ENCODE measurements at places on chromosomes 11 and 22.

DNA sequence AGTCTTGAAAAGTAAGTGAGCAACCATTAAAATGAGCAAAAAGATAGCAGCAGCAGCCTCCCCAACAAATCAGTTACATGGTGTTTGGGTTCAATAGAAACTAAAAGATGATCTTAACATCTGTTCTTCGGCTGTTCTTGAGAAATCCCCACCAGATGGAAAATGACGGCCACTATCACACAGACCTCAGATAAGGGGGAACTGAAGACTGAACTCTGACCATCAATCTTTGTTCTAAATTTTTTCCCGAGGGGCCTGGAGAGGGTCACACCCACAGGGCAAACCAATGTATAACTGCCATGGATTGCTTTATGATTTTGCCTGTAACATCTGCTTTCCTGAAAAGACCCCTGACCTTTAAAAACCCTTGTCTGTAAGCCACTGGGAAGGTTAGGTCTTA lies 624.8 kb upstream of the KIRREL3 start:
- DNase-seq, result no peak

GRCh38 chr11:17514476-17514875 lies 29.7 kb downstream of the USH1C start:
- no peak for DNase-seq

GRCh38 chr11:95248666-95249467 lies 17.9 kb upstream of the SESN3 start:
- no peak for DNase-seq

- no peak for DNase-seq
These were observed 10.9 kb downstream of the GAS2 start for GRCh38 chr11:22677153-22677903.

DNA sequence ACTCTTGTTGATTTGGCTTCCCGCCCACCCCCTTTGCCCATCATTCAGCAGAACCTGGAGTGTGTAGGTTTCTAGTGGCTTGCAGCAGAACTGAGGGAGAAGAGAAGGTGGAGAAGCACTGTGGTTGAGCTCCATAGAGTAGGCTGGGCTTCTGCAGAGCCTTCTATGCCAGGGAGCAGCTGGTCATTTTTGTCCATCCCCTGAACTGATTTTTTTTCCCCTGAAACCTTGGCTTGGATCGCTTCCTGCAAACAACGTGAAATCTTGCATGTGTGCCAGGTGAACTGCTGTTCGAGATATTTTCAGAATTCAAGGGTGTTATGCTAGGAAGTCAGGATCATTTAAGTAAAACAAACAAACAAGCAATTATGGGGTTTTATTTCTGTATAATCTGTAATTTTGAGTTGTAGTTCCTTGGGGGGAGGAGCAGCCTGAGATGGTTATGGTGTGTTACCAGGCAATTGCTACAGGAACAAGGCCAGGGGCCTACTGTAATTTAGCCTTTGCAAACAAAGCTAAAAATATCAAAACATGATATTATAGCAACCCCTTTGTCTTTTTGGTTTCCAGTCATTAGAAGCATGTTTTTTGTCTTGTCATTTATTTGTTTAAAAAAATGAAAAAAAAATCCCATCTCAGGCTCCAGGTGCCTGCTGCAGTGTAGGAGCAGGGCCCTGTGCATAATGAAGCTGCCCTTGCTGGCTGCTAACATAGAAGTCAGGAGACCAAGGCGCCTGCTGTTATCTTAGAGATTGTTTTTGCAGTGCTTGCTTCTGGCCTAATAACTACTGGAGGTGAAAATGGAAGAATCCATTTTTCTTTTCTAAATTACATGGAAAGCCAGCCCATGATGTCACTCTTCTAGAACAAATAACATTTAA lies 152.4 kb upstream of the TTC12 start:
- DNase-seq, result no peak

DNA sequence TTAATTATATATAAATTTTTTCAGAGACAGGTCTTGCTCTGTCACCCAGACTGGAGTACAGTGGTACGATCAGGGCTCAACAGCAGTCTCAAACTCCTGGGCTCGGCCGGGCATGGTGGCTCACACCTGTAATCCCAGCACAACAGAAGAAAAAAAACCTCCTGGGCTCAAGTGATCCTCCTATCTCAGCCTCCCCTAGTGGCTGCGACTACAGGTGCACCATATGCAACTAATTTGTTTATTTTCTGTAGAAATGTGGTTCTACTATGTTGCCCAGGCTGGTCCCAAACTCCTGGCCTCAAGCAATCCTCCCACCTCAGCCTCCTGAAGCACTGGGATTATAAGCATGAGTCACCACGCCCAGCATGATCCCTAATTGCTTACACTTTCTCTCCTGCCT lies 56.1 kb upstream of the SLC35C1 start:
- no peak for DNase-seq

DNA sequence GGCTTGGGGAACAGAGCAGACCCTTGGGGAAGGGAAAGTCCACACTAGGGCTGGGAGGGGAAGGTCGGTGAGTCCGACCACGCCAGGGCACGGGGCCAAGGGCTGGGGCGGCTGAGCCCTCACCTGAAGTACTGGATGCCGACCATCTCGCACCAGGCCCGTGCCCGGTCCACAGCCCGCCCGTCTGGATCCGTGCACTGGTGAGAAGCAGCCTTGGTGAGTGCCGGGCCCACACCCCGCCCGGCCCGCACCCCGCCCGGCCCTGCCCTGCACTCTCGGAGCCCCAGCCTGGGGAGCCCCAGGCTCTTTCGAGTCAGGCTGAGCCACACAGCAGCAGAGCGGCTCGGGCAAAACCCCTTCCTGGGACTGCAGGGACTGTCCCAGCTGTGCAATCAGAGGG lies 1.9 kb upstream of the BAIAP2L2 start:
- no peak for DNase-seq

- no peak for DNase-seq
These were observed 86.3 kb upstream of the BLID start for GRCh38 chr11:122202161-122202950.

DNA sequence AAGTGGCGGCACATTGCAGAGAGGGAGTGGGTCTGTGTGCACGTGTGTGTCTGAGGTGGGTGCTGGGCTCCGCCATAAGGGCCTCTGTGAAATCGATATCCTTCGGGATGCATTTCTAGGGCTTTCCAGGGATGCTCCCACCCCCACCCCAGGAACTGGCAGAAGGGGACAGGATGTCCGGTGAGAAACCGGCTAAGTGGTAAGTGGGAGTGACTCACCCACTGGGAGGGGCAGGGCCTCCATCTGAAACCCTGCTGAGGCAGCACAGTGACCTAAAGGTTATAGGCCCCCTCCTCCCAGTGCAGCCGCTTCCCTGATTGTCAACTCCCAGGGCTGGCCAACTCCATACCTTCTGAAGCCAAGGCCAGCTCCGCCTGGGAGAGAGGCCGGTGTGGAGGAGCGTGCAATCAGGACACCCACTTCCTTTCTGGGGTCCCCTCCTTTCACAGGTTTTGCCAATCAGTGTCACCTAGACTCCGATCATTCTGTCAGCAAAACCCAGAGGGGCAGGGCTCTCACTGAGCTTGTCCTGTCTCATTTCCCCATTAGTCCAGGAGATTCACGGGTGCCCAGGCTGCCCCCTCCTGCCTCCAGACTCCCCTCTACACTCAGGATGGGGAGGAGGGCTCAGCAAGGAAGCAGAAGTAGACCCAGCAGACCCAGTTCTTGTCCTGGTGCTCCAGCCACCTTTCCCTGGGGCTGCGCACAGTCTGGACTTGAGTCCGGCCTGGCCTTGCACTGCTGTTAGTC lies 44.5 kb downstream of the NECTIN1 start:
- no peak for DNase-seq

DNA sequence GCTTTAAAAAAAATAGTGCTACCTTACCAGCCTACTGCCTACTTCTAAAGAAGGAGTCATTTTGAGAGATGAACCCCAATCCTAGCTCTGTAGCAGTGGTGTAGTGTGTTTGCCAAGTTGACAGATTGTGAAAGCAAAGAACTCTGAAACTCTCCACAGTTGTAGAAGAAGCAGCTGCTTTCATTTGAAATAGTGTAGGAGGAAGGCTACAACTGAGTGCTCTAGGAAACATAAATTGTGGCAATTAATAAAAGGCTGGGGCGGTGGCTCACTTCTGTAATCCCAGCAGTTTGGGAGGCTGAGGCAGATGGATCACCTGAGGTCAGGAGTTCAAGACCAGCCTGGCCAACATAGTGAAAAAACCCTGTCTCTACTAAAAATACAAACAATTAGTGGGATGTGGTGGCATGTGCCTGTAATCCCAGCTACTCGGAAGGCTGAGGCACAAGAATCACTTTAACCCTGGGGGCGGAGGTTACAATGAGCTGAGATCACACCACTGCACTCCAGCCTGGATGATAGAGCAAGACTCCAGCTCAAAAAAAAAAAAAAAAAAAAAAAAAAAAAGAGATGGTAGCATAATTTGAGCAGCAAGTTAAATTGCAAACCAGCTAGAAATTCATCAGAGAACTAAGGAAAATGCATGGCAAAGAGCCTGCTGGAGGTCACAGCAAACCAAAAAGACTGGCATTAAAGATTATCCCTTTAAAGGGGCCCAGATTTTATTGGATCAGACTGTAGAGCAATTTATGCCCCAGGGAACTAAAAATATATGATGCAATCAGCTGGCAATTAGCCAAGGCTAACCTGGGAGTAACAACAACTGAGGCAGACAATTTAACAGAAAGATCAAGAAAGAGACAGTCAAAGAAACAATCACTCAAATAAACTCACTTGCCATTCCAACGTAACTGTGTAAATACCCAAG lies 112.6 kb downstream of the LUZP2 start:
- no peak for DNase-seq

GRCh38 chr11:94424662-94425061 lies 23.4 kb upstream of the GPR83 start:
- no peak for DNase-seq

DNA sequence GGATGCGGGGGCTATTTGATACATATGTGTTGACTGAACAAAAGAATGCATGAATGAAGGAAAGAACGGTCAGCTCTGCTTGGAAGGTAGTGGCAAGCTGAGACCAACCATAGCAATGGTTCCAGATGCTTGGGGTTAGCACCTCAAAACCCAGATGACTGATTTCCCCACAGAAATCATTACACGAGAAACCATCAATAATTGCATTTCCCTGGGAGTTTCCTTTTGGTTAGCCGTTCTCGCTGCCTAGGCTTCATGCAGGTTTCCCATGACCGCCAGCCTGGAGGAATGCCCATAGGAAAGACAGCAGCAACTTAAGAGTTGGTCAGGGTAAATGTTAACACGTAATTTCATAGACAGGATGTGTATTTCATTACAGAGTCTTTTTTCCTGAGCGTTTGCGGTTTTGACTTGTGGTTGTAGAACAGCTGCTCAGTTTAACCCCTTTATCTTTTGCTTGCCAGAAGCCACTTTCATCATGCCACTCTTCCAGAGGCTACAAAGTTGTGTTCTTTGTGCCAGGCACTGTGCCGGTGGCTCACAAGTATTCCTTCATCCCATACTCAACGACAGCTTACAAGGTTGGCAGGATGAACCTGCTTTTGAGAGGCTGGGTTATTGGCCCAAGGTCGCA lies 2.8 kb downstream of the IL17RA start:
- no peak for DNase-seq

- DNase-seq, result no peak
These were observed 49.3 kb upstream of the LMO1 start for GRCh38 chr11:8312986-8313385.

GRCh38 chr11:126607374-126607773 lies 251.9 kb downstream of the ST3GAL4 start:
- DNase-seq, result no peak

DNA sequence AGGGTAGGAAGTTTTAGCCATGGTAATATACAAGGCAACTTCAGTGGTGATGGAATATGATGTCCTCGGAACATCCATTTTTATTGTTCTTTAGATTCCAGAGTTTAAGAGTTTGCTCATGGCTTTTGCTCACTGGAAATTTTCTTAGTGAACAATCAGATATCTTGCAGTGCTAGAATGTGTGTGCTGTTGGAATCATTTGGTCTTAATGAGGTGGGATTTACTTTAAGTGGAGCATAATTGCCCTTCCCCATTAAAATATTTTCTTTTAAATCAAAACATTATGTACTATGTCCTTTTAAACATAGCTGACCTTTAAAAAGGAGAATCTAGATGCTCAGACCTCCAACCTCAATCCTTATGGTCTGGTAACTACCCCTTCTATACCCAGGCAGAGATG lies 77.3 kb upstream of the LDLRAD3 start:
- DNase-seq, result no peak

- no peak for DNase-seq
These were observed 75.7 kb downstream of the TIMP3 start for GRCh38 chr22:32877196-32877595.

GRCh38 chr22:42768385-42769035 lies 47.8 kb upstream of the A4GALT start:
- no peak for DNase-seq

DNA sequence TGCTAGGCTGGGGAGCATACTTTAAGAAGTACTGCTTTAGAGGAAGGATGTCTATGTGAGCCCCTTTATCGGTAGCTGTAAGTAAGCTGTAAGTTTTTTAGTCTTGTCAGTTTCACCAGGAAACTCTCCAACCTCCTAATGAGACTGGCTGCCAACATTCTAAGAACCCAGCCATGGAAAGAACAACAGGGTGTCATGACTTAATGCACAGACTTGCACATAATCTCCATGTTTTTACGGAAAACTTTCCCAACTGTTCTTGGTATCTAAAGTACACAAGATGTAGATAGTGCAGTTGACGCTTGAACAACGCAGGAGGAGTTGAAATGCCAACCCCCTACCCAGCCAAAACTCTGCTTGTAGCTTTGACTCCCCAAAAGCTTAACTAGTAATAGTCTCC lies 9.0 kb downstream of the OR8A1 start:
- DNase-seq, result no peak

GRCh38 chr11:289398-289711 lies 429 bp downstream of the PGGHG start:
- no peak for DNase-seq

GRCh38 chr11:2661173-2662023 lies 38.4 kb downstream of the KCNQ1OT1 start:
- no peak for DNase-seq

DNA sequence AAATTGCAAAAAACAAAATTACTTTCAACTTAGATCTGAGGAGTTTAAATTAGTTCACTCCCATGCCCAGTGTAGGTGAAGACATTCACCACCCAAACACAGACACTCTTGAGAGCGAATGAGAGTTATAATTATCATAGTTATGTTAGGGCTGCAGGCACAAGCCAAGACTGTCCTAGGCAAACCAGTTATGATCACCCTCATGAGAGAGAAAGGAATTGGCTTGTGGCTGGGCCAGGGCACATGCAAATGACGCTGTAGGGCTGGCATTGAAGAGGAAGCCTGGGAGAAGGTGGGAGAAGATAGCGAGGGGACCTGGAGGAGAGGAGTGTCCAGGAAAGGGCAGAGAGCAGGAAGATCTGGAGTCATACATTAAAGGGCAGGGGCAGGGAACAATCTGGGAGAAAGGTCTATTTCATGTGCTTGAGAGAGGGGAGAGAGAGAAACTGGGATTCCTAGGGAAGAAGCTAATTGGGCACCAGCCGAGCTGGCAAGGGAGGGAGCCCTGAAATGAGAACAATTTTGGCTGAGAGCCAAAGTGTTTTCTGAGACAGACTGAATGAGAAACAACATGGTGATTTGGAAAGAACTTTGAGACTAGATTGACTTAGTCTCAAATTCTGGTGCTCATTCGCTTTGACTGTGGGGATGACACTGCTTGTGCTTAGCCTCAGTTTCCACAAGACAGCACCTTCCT lies 279.9 kb downstream of the KIRREL3 start:
- no peak for DNase-seq

- no peak for DNase-seq
These were observed 7.3 kb downstream of the PARVB start for GRCh38 chr22:44031158-44031952.

GRCh38 chr22:32562916-32563315 lies 88.3 kb downstream of the FBXO7 start:
- no peak for DNase-seq
